ENCODE measurements at places on chromosomes 2 and 18.

- no peak for DNase-seq
Observed at GRCh38 chr18:63158676-63159291, 160.8 kb downstream of the BCL2 start.

GRCh38 chr2:190717306-190717705 lies 68.4 kb downstream of the NAB1 start:
- DNase-seq: no peak

GRCh38 chr2:185012643-185013042 lies 414.3 kb downstream of the ZNF804A start:
- no peak for DNase-seq

GRCh38 chr2:187422282-187422681 lies 25.8 kb downstream of the CALCRL start:
- DNase-seq: no peak

DNA sequence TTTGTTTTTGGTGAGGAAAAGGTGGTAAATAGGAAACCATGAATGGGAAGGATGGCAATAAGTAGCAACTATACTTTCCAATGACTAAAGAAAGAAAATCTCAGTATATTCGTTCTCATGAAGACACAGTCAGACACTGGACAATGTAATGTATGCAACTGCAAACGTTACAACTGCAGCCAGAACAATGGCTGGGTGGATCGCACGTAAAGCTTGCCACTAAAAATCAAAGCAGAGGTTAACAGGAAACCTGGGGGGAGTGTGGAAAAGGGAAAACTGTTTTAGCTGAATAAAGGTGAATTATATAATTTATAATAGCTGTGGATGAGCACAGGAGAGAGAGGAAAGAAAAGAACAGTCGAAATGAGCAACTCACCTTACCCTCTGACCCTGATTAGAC lies 33.3 kb downstream of the NEMP2 start:
- DNase-seq: no peak

GRCh38 chr18:26470011-26470637 lies 78.2 kb downstream of the KCTD1 start:
- DNase-seq: no peak

- no peak for DNase-seq
Observed at GRCh38 chr18:22172120-22172582, 2.8 kb downstream of the GATA6 start.

DNA sequence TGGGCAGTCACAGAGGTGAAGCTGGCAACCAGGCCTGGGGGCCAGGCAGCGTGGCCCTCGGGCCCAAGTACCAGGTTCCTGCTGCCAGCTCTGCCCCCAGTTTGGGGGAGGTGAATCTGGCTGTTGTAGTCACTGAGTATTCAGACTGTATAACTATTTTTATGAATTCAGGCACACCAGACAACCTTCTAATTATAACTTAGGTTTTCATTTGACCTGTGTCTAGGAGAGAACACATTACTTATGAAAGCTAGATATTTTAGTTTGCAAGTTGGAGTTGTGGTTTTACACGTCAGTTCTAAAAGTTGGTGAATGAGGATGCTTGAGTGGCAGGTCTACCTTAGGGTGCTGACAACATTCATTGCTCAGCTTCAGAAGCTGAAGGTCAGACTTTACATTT lies 71.7 kb downstream of the LIMS1 start:
- DNase-seq: no peak

GRCh38 chr2:27009083-27009482 lies 23.7 kb upstream of the TMEM214 start:
- no peak for DNase-seq

DNA sequence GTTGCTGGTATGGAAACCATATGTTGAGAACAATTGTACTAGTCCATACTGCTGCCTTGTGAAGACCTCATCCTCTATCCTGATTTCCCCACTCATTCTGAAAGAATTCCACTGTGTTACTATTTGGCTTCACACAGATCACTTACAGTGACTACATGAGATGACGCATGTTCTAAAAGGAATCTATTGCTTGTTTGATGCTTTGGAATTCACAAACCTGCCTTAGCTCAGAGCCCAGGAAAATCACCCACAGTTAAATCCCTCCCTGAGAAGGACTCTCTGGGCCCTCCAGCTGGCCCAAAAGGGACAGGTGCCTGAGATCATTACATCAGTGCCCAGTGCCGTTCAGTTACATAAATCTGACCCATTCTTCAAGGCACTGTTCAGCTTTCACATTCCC lies 45.3 kb downstream of the KLHL29 start:
- no peak for DNase-seq

DNA sequence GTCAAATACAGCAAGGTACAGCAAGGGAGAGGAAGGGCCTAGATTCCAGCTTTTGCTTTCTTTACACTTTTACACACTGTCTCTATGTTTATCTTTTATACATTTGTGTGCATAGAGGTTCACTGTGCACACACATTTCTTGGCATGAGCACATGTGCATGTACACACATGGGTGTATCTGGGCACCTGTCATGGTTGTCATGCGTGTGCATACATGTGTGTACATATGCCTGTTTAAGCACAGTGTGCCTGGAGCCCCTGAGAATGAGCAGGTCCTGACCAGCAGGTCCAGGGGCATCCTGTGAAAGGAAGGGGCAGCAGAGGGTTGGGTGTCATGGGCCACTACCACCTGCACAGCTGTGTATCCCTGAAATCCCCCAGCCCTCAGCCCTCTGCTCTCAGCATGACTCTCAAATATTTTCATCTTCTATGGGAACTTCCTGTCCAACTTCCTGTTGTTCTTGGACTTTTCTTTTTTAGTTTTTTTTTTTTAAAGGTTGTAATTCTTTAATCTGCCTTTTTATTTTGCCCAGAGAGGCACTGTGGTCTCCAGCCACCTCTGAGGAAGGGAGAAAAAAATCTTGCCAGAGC lies 97.0 kb upstream of the EPAS1 start:
- DNase-seq: no peak

DNA sequence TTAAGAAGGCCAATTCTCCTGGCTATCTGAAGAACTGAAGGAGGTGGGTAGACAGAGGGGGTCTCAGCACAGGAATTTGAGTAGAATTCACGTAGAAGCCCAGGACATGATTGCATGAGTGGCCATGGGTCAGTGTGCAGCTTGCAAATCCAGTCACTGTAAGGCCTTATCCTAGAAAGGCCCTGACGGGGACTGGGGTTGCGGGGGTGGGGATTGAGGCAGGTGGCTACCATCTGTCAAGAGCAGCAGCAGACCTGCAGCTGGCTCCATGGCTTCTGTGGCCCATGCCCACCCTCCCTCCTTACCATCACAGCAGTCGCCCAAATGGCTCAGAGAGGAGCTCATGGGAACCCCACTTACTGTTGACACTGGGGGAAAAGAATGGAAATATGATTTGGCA lies 34.6 kb upstream of the SLC14A1 start:
- DNase-seq: no peak

GRCh38 chr2:239229545-239230279 lies 171.1 kb downstream of the HDAC4 start:
- no peak for DNase-seq

DNA sequence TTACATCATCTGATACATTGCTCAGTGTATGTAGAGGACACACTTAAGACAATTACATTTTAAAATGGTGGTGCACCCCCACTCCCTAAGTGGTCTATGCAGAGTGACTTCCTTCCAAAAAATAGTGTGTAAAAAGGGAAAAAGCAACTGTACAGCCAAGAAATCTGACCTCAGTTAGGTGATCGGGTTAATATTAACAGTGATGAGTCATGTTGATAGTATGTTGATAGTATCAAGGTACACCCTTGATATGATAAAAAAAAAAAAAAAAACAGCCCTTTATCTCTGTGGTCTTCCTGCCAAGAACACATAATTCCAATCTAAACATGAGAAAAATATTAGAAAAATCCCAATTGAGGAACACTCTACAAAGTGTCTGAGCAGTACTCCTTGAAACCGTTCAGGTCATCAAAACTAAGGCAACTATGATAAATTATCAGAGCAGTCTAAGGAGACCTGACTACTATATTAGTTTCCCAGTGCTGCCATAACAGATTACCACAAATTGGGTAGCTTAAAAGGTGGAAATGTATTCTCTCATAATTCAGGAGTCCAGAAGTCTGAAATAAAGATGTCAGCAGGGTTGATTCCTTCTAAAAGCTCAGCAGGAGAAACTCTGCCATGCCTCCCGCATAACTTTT lies 171.9 kb downstream of the ARHGAP28 start:
- no peak for DNase-seq

- DNase-seq: no peak
Observed at GRCh38 chr2:135532581-135532980, 1.3 kb downstream of the R3HDM1 start.

DNA sequence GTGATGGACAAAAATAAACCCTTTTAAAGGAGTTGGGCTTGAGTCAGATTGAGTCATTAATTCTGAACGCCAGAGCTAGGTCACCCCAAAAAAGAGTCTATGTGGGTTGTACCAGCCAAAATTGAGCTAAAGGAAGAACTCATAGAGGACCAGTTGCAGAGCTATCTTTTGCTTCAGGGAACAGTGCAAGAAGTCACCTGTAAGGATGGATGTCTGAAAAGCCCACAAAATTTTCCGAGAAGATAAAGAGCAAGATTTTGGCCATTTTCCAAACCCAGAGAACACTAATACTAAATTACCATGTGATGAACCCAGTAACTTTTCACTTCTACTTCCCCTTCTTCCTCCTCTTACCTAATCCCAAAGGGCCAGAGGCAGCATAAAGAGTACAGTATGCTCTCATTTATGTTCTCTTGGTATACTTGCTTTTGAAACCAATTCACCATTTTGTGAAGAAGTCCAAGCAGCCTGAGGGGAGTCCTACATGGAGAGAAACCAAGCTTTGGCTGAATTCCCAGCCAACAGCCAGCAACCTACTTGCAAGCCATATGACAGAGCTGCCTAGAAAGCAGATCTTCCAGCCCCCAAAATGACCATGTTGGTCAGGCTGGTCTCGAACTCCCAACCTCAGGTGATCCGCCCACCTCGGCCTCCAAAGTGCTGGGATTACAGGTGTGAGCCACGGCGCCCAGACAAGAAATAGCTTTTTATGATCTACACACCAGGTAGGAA lies 551.7 kb downstream of the SATB2 start:
- DNase-seq: no peak

- DNase-seq: no peak
Observed at GRCh38 chr18:48766026-48766425, 184.7 kb downstream of the SMAD7 start.

GRCh38 chr18:80034852-80035406 lies 695 bp downstream of the RBFA start:
- DNase-seq: no peak

DNA sequence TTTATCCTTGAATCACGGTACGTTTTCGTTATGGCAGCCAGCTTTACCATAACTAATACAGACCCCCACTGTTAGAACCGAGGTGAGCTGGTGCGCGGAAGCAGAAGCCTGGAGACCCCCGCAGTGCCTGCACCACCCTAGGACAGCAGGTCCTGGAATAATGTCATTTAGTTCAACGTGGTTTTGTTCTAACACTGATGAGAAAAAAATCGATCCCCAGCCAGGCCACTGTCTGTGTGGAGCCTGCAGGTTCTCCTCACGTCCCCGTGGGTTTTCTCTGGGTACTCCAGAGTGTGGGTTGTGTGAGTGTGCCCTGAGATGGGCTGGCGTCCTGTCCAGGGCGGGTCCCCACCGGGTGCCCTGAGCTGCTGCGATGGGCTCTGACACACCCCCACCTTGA lies 69.9 kb upstream of the ST3GAL5 start:
- DNase-seq: no peak

- DNase-seq: peak; percentile 48
Observed at GRCh38 chr2:176122052-176122682, 352 bp upstream of the HOXD9 start.

- DNase-seq: no peak
Observed at GRCh38 chr18:36661999-36662398, 166.8 kb downstream of the TPGS2 start.

DNA sequence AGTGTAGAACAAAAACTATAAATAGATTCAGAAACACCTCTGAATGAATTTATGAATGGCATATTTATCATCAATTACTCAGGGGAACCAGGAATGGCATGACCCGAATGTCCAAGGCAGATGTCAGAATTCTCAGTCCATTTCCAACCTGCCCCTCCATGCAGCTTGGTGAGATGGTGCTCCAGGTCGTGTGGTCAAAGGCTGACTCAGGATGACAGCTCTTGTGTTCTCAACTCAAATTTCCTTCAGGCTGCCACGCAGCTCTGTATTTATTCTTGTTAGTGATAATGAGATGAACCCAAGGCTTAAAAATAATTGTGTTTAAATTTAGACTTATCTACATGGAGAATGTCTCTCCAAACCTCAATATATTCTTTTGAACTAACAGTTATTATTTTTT lies 146.9 kb downstream of the METTL4 start:
- no peak for DNase-seq

- no peak for DNase-seq
Observed at GRCh38 chr2:238151205-238151604, 7.6 kb upstream of the ERFE start.

- no peak for DNase-seq
Observed at GRCh38 chr18:49238433-49239042, 221.9 kb downstream of the DYM start.

- no peak for DNase-seq
Observed at GRCh38 chr18:56728741-56729140, 77.6 kb downstream of the WDR7 start.

DNA sequence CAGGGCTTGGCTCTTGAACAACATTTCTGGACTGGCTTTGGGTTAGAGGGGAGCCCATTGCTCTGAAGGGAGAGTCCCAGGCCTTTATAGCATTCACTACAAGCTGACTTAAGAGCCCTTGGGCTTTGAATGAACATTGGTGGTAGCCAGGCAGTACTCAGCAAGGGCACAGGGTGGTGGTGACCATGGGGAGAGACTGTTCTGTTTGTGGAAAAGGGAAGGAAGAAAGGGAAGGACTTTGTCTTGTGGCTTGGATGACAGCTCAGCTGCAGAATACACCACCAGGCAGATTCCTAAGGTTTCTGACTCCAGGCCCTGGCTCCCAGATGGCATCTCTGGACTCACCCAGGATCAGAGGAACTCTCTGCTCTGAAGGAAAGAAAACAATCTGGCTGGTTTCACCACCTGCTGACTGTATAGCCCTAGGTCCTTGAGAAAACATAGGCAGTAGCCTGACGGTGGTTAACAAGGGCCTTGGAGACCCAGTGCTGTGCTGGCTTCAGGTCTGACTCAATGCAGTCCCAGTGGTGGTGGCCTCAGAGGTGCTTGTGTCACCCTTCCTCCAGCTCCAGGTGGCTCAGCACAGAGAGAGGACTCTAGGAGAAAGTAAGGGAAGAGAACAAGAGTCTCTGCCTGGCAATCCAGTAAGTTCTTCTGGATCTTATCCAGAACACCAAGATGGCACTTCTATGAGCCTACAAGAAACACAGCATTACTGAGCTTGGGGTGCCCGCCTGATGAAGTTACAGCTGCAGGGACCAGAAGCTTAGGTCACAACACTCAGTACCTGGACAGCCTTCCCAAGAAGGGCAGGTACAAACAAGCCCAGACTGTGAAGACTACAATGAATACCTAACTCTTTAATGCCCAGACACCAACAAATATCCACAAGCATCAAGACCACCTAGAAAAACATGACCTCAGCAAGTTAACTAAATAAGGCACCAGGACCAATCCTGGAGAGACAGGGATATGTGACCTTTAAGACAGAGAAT lies 16.4 kb upstream of the ABCB11 start:
- DNase-seq: no peak

- DNase-seq: no peak
Observed at GRCh38 chr18:33536904-33537303, 41.1 kb upstream of the ASXL3 start.

Data from urothelium cell line (cell line).